Stimulated activated CD4-positive, alpha-beta T cell treated with anti-CD3 and anti-CD28 coated beads, Interleukin-12 subunit alpha, Interleukin-12 subunit beta, amount 100 ng/mL, for 24 hours (primary cell): ENCODE measurements at places on chromosomes 1 and 21.

DNA sequence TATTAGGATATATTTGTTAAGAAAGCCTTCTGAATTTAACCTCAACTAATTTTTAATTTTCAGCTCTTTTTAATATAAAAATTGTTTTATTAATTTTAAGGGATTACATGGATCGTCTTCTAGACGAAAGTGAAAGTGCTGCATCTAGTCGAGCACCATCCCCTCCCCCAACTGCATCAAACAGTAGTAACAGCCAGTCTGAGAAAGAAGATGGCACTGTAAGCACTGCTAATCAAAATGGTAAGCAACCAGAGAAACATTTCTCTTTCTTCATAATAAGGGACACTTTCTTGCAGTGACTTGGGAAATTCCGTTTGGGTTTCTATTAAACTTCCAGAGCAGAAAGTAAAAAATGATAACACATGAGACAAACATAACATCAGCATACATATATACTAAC, 56.9 kb downstream of the MIER1 start:
- no peak for DNase-seq

- DNase-seq, result no peak
Measured at GRCh38 chr1:232178191-232178590, 451.7 kb downstream of the SIPA1L2 start.

- no peak for DNase-seq
Measured at GRCh38 chr21:38351961-38352521, 95.2 kb downstream of the KCNJ15 start.

DNA sequence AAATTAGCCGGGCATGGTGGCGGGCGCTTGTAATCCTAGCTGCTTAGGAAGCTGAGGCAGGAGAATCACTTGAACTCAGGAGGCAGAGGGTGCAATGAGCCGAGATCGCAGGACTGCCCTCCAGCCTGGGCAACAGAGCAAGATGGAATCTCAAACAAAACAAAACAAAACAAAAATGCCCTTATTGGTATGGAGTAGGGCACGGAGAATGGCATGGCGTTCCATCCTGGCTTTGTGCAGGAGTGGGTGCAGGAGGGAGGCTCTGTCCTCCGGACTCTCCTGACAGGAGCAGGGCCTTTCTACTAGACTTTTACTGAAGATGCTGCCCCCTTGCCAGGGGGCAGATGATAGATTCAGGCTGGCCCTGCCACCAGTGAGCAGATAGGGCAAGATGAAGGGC, 1.0 kb downstream of the TMEM61 start:
- DNase-seq, result no peak

- no peak for DNase-seq
Measured at GRCh38 chr1:190413142-190413541, 64.5 kb downstream of the BRINP3 start.

GRCh38 chr1:11434501-11434900, 44.5 kb upstream of the DISP3 start:
- no peak for DNase-seq

GRCh38 chr1:173175514-173176145, 31.5 kb downstream of the TNFSF4 start:
- DNase-seq, result no peak
